ENCODE measurements at places on chromosomes 7 and 10.

GRCh38 chr7:28447071-28447470, 34.8 kb downstream of the CREB5 start:
- no peak for DNase-seq

DNA sequence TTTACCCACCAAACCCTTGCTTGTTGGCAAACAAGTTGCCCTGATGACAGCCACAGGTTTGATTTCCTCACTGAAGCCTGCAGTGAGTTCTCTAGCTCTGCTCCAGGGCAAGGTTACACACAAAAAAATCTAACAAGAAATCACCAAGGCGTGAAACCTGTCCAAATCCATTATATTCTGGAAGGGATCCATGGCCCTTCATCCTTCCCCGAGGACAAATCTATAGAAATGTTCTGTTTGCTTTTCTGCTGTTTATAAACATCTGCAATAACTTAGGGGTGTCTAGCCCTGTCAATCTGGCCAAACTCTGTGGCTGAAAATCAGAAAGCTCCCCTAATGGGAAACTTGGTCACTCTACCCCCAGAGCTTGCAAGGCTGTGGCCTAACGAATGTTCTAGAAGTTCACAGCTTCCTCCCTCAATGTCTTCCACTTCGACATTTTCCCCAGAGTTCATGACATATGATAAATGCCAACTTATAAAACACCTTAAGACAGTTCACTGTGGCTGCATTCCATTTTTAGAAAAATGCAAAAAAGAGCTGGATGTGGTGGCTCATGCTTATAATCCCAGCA, 164.5 kb downstream of the PRPF18 start:
- no peak for DNase-seq

GRCh38 chr10:76001019-76001418, 569.6 kb downstream of the LRMDA start:
- no peak for DNase-seq

DNA sequence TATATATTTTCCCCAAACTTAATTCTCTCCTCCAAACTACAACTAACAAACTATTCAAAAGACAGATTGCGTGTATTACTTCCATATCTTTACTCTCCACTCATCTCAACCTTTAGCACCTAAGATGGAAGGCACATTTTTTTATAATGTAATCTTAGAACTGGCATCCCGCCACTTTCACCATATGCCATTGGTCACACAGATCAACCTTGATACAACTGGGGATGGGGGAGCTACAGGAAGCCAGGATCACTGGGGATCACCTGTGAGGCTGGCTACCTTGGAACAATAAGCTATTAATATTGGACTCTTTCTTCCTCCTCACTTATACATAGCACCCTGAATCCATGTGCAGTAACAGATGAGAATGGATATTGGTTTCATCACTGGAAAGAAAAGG, 469.6 kb upstream of the LRRN3 start:
- no peak for DNase-seq

DNA sequence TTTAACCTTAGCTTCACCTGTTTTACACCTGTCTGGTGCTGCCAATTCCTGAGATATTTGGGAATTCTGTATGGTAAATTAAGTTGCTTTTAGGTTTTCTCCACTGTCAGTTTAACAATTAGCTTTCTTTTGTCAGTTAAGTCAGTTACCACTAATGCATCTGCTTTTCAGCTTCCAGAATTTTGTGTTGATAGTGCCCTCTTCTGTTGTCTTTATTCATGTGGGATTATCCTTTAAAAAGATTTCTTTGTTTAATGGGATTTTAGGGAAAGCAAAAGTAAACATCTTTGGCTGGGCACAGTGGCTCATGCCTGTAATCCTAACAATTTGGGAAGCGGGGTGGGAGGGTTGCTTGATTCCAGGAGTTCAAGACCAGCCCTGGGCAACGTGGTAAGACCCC, 8.1 kb downstream of the TFAM start:
- no peak for DNase-seq

- DNase-seq, result no peak
Measured at GRCh38 chr7:134630893-134631292, 15.8 kb upstream of the BPGM start.

DNA sequence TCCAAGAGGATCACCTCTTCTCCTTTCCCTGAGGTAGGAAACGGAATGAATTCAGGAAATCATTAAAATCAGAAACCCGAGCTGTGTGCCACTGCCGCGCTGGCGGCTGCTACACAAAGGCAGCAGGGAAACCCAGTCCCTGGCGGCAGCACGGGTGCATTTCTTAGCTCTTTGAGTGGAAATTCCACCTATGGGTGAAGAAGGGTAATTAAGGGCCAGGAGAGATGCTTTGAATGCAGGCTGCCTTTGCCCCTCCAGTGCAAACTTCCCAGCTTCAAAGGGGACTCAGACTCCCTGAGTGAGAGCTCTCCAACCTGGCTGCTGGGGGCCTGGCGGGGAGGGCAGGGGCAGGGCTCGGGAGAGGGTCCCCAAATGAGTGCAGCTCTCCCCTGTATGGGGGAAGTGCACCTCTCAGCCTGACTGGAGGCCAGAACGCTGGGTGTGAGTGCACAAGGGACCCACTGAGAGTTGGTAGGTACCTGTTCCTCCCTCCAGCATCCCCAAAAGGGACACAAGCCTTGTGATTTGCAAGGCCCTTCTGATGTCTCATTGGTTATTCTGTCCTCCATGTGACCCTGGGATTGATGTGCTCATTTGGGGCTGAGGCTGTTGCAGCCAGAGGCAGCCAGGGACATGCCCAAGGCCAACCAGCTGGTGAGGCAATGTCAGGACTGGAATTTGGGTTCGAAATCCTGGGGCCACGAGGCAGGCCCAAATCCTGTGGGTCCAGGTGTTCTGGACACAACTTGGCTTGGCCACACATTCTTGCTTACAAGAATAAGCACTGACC, 16.3 kb upstream of the ZMIZ1 start:
- no peak for DNase-seq

DNA sequence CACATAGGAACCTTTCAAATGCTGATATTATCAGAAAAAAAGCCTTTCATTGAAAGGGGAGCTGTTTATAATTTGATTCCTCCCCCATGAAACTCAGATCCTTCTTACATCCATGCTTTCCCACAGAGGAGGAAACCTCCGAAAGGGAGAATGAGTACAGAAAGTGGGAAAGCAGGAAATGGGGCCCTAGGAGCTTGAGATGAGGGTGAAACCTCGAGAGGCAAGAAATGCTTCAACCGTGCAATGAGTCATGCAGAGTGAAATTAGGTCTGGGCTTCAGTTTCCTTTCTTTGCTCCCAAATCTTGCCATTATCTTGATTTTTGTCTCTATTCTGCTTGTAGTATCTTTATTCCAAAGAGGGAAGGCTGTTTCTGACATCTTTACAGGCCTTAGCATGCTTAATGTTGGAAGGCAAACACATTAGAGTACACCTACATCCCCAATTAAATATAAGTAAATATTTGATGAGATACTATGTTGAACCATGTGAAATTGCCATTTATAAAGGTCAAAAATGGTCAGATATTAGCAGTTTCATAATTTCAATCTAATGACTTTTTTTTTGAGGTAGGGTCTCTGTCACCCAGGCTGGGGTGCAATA, 79.1 kb downstream of the NAMPT start:
- no peak for DNase-seq

GRCh38 chr7:156460858-156461627, 179.5 kb upstream of the RNF32 start:
- no peak for DNase-seq

- DNase-seq, result peak; percentile 60
Measured at GRCh38 chr7:84251277-84251781, 56.7 kb upstream of the SEMA3A start.

GRCh38 chr10:127265288-127265687, 68.9 kb upstream of the INSYN2A start:
- DNase-seq, result no peak

- no peak for DNase-seq
Measured at GRCh38 chr7:130669085-130669700, 645 bp upstream of the COPG2 start.

DNA sequence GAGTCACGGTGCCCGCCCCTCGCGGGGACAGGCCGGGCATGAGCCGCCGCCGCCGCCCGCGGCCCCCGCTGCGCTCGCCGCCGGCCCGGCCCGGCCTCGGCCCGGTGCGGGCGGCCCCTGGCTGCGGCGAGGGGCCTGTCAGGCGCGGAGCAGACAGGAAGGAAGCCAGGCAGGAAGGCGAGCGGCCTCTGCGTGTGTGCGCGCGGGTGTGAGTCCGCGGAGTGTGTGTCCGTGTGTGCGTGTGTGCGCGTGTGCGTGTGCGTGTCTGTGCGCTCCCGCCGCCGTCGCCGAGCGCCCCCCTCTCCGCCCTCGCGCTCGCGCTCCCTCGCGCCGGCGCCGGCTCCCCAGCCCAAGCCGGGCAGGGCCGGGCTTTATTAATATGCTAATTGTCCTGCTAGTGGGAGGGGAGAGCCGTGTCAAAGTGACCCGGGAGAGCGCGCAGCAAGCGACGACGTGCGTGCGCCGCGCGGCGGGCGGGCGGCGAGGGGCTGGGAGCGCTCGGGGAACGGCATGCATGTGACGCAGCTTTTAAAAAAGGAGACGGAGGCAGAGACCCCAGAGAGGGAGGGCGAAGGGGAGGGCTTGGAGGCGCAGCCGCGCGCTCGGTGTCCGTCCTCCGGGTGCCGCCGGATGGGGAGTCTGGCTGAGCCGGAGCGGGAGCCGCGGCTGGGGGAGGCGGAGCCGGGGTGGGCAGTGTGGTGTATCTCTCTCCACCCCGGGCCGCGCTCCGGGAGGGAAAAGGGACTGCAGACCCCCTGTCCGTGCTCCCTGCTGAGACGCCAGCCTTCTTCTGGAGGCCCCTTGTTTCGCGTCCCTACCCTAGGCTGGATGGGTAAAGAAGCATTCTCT, at the start of gene LDB1:
TSS of gene LDB1 (minus strand) at position 227 of the 849 bp plus-strand sequence. CDS start 258 bp downstream, outside the sequence.
- DNase-seq, result peak; percentile 50

GRCh38 chr7:26199301-26200037, 1.1 kb downstream of the HNRNPA2B1 start:
- DNase-seq, result no peak

DNA sequence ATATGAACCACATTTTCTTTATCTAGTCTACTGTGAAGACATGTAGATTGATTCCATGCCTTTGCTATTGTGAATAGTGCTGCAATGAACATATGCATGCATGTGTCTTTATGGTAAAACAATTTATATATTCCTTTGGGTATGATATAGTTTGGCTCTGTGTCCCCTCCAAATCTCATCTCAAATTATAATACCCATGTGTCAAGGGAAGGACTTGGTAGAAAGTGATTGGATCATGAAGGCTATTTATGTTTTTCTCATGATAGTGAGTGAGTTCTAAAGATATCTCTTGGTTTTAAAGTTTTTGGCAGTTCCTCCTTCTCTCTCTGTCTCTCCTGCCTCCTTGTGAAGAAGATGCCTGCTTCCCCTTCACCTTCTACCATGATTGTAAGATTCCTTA, 248.7 kb downstream of the GPR37 start:
- no peak for DNase-seq

- DNase-seq, result no peak
Measured at GRCh38 chr7:100914879-100915447, 19.3 kb upstream of the ACHE start.

DNA sequence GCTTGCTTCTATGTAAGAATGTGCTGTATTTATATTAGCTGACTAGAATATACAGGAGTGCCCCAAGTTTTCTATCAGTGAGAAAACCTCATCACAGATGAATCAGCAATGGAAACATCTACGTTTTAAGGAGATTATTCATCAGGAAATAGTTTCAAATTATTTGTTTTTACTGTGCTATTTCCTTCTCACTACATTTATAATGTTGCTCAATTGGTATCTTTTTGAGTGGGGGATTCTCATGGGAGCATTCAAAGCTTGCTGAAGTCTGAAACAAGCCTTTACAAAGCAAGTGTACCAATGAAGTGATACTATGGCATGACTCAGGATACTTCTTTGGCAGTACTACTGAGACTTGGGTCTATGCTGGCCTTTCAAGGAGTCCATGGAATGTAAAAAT, 191.1 kb upstream of the SLC26A5 start:
- peak; percentile 38 for DNase-seq

DNA sequence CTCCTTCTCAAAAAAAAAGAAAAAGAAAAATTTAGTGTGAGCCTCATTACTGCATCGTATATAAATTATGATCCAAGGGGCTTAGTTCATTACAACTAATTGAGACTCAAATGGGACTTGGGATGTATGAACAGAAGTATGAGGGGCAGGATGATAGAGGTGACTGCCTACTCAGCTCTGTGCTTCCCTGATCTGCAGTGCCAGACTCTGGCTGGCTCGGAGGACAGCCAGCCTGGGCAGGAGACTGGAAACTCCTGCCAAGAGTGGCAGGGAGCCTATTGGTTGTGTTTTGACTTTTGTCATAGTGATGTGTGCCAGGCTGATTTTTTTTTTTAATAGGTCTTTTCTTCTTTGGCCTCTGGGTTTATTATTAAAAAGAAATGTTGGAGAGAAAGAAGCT, 73.8 kb upstream of the GTF2IRD1 start:
- no peak for DNase-seq

DNA sequence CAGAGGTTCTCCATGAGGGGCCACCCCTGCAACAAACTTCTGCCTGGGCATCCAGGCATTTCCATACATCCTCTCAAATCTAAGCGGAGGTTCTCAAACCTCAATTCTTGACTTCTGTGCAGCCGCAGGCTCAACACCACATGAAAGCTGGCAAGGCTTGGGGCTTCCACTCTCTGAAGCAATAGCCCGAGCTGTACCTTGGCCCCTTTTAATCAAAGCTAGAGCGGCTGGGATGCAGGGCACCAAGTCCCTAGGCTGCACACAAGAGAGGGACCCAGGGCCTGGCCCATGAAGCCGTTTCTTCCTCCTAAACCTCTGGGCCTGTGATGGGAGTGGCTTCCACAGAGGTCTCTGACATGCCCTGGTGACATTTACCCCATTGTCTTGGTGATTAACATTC, 43.8 kb downstream of the CDHR3 start:
- DNase-seq, result no peak

- DNase-seq, result no peak
Measured at GRCh38 chr7:132395361-132395760, 180.9 kb downstream of the PLXNA4 start.

DNA sequence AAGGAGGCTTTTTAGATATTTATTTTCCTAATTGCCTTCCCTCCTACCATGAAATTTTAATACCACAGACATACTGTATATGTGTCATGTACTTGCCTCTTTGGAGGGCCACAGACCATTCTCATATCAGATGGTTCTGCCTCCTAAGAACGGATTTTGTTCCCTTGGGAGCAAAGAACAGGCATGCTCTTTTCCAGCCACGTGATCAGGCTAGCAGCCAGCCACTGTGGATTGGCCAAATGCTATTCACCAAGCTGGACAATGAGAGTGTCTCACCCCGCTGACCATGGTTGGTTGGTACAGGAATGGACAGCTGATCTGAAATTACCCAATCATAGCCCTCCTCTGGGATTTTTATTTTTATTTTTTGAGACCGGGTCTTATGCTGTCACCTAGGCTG, 21.5 kb upstream of the CRHR2 start:
- DNase-seq, result no peak

DNA sequence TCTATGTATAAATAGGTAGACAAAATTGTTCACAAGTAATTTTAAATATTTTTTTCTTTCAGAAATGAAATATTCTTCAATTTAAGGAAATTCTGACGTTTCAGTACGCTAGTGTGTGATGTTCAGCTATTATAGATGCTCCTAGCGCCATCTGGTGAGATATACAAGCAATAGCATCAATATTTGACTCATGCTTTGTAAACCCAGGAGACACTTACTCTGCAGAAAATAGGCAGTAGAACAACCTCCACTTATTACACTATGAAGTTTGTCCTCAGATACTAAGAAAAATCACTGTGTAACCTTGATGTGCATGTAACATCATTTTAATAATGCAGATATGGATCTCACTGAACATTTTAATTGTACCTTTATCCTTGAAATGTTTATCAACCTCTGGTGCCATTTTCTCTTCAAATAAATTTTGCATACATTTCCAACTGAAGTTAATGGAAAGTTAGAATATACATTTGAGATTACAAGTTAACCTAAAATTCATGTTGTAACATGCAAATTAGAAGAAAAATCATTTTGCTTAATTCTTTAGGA, 151.5 kb upstream of the FAM3C start:
- peak; percentile 47 for DNase-seq
